ENCODE measurements at places on chromosomes 16 and 17.
A peak's percentile ranks its signal among the peaks of the same experiment; 100 is the strongest.

DNA sequence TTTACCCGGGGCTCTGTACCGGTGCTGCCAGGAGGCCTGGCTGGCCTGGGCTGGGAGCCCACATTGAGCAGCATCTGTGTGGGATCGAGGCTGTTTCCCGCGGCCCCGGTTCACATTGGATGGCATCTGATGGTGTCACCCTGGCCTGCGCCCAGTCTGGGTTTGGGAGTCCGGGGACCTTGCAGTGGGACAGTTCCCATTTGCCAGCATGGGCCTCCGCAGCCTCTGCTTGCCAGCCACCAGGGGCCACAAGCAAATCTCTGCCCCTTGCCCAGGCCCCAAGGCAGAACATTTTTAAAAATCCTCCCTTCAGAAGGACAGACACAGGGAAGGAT is 64.5 kb downstream of the BANP start:
- DNase-seq, result no peak

DNA sequence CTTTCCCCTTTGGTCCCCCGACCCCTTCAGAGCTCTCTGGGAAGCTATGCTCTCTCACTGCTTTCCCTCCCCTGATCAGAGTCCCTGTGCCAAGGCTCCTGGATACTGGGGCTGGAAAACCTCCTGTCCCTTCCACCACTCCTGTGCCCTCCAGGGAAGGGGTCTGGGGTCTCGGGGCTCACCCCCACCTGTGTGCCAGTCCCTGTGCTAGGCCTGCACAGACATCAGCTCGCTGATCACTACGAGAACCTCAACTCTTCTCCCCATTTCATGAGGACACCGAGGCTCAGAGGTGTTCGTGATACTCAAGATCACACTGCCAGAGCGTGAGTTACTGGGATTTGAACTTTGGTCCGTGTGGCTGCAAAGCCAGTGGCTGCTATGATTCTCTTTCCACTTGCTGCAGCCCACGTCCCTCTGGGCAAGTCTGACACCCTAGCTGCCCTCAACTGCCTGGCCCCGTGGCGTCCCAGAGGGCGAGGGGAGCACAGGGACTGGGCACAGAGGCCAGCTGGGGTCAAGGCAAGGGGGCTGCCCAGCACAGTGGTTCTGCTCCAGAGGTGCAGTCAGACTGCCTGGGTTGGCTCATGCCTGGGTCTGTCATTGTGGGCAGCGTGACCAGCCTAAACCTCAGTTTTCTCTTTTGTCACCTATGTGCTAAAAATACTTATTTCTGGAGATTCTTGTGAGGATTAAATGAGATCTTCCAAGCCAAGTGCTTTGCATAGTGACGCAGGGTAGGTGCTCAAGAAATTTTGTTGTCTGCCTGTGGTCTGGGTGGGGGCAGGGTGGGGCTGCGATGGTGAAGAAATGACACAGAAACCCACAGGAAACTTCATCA is 43.8 kb upstream of the TOB1 start:
- no peak for DNase-seq

DNA sequence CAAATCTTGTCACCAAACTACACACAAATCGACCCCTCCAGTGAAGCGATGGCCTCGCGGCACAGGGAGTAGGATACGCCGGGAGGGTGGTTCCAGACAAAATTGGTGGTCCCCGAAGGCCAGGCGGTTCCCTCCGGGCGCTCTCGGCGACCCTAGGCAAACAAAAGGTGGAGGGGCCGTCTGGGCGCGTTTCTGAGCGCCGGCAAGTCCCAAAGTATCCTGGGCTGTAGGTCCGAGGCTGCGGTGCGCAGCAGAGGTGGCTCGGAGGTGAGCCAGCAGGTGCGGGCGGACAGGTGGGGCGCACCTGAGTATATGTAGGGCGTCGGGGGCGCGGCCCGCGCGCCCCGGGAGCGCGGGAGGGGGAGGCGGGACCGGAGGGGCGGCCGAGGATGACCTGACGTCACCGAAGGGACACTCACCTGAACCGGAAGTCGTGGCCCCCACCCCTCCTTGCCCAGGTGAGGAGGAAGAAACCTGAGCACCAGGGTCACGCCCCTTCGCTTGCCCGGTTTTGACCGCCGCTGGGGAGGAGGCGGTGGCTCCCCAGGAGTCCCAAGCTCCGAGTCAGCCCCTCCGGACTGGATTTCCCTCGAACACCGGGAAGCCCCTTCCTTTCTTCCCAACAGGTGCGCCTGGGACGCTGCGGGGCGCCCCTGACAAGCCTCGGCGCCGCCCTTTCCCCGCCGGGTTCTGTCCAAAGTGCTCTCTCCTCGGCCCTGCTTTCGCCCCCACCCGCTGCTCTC is at the start of gene CLDN7:
TSS of gene CLDN7 (minus strand) at position 287 of the 743 bp plus-strand sequence. CDS start 435 bp downstream, outside the sequence.
- DNase-seq, result peak; percentile 99

- DNase-seq, result no peak
These were observed 1.7 kb upstream of the CHAD start for GRCh38 chr17:50470426-50470825.

DNA sequence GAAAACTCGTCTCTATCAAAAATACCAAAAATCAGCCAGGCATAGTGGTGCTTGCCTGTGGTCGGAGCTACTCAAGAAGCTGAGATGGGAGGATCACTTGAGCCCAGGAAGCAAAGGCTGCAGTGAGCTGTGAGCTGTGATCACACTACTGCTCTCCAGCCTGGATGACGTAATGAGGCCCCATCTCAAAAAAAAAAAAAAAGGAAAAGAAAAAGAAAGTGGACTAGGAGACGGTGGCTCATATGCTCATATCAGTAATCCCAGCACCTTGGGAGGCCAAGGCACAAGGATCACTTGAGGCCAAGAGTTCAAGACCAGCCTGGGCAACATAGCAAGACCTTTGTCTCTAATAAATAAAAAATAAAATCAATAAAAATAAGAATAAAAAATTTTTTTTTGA is 8.8 kb upstream of the SUMO2 start:
- peak; percentile 77 for DNase-seq

- DNase-seq, result no peak
These were observed 64.8 kb downstream of the SPECC1 start for GRCh38 chr17:20074001-20074400.

DNA sequence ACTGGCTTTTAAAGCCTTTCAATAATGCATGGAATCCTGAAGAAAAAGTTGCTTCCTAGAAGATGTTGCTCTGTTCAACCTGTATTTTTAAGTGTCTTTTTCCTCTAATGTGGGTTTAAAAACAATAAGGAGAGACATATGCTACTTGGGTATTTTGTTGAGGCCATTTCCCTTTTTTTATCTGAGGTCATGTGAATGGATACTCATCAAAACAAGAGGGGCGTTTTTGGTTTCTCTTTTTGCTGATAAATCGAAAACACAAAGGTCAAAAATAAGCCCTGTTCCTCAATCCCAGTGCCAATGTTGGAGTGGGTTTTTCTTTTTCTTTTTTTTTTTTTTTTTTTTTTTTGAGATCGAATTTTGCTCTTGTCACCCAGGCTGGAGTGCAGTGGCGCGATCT is 468.0 kb upstream of the RBFOX1 start:
- no peak for DNase-seq

- DNase-seq, result peak; percentile 60
These were observed 10.4 kb upstream of the SLC47A2 start for GRCh38 chr17:19726631-19727376.

GRCh38 chr17:17590883-17591354 is 589 bp downstream of the PEMT start:
- no peak for DNase-seq

All from DMS53 (cell line).